M059J (cell line): ENCODE measurements at places on chromosomes 2 and 18.

- DNase-seq, result no peak
These were observed 499.0 kb upstream of the CHAC2 start for GRCh38 chr2:53268626-53269025.

GRCh38 chr2:45674035-45674816 is 22.8 kb downstream of the PRKCE start:
- no peak for DNase-seq

DNA sequence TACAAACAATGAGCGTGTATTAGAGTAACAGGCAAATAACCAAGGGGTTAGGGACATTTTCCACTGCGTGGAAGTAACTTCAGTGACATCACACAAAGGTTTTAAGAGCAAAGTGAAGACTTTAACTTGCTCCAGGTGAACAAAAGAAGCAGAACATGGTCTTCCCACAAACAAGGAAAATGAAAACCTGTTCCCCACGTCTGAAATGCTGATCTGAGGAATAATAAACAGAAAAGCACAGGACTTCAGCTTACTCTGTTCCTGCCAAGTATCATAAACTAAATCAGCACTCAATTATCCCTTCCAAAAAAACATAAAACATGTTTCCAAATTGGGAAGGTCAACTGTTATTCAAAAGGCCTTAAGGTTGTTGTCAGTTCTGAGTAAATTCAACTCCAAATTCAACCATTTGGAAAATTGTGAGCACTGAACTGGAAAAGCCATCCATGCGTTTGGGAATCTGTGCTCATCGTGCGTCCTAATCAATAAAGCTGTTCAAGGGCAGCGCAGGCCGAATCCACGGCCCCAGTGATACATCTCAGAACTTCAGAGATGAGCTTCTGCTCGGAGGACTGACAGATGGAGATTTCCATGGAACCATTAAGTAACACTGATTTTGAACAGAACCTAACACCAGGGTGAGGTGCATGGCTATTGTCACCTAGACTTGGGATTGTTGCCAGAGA is 7.7 kb upstream of the SNTG2 start:
- no peak for DNase-seq

DNA sequence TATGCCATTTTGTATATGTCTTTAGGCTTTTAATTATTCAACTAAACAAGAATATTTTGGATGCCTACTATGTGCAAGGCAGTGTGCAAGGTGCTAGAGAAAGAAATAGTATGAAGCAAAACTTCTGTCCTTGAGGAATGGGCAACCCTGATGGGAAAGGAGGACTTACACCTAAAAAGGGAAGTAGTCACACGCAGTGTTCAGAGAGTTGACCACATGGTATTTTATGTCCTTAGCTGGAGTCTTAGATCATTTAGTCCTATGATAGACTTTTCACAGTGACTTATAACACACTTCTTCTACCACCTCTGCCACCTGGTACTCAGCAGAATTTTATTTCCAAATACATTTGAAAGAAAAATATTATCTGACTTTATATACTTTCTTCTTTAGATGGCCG is 291.6 kb downstream of the PLCL1 start:
- no peak for DNase-seq

- no peak for DNase-seq
These were observed 1025.3 kb upstream of the CNTNAP5 start for GRCh38 chr2:122999821-123000220.

GRCh38 chr2:16665748-16666448 is at the start of gene CYRIA:
TSS of gene CYRIA (minus strand) at chr2:16665834. CDS start at chr2:16588119, 77,715 bp downstream.
- DNase-seq, result no peak

DNA sequence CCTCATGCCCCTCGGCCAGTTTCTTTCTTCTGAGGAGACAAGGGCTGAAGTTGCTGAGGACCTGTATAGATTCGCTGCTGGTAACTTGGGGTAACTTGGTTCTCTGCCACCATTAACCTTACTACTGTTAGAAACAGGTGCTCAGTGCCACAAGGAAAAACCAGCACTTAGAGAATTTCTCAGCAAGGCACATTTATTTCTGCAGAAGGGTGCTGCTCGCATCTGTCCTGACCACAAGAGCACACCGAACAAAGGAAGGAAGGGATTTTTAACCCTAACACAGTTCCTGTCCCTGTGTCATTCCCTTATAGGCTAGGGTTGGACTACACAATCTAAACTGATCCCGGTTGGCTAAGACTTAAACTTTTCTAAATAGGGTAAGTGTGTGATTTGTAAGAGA is 154.1 kb downstream of the SOCS6 start:
- DNase-seq, result no peak

GRCh38 chr2:98800330-98801064 is 69.6 kb upstream of the MGAT4A start:
- no peak for DNase-seq
